Forelimb muscle (tissue), 1 donor: ENCODE measurements at places on chromosomes 3 and 15. TPM values are rescaled to one million over a fixed set of nuclear protein-coding genes. Genes with fewer than 3 reads are reported as not detected.

The LRRIQ4 gene
- 0.13 TPM for polyA plus RNA-seq

DNA sequence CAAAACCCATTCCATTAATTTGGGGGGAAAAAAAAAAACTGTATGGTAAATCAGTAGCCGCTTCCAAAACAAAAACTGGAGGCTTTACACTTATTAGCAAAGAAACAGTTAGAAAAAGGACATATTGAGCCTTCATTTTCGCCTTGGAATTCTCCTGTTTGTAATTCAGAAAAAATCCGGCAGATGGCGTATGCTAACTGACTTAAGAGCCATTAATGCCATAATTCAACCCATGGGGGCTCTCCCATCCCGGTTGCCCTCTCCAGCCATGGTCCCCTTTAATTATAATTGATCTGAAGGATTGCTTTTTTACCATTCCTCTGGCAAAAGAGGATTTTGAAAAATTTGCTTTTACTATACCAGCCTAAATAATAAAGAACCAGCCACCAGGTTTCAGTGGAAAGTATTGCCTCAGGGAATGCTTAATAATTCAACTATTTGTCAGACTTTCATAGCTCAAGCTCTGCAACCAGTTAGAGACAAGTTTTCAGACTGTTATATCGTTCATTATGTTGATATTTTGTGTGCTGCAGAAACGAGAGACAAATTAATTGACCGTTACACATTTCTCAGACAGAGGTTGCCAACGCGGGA, 9.4 kb upstream of the RPL24 start:
- no peak for DNase-seq

The ISLR2 gene
- polyA plus RNA-seq = 7.3 TPM

DNA sequence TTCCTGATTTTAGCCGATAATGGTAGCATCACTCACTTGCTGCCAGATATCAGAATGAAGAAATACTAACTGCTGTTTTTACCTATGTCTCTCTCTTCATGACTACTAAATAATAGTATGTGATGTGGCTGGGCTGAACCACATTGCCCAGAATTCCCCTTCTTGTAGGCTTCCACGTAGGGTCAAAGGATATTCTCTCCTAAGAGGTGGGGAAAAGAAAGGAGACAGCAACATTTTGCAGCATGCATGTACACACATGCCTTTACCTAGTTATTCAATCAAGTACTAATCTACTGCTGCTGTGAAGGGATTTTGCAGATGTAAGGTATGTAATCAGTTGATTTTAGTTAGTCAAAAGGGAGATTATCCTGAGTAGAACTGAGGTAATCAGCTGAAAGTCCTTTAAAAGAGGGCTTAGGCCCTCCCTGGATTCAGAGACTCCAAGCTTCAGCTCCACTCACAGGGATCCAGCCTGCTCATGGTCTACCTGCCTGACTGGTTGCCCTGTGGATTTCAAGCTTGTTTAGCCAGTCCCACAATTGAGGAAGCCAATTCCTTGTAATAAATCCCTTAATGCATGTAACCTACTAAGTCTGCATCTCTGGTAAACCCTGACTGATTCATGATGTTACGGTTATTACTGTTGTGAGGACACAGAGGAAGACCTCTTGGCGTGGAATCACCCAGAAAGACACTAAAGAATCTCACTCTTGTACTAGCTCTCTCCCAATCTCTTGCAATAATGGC, 20.4 kb downstream of the PLD1 start:
- no peak for DNase-seq

GRCh38 chr3:4404881-4405280, 62.2 kb downstream of the SUMF1 start:
- DNase-seq = no peak

GRCh38 chr15:50100486-50100885, 18.5 kb downstream of the ATP8B4 start:
- no peak for DNase-seq

The RTP1 gene
- polyA plus RNA-seq = not detected

DNA sequence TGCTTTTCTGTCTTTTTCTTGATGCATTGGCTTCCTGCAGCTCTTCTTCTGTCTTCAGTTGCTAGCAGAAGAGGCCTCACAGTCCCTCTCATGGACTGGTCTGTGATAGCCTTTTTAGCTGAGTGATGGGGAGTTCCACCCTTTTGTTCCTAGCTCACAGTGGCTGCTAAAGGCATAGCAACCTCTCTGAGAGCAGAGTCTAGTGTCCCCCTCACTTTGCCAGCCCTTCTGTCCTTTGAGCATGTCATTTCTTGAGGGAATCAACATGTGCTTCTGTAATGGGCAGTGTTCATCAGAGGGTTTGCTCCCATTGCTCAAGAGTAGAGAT, 44.4 kb downstream of the GAP43 start:
- no peak for DNase-seq

DNA sequence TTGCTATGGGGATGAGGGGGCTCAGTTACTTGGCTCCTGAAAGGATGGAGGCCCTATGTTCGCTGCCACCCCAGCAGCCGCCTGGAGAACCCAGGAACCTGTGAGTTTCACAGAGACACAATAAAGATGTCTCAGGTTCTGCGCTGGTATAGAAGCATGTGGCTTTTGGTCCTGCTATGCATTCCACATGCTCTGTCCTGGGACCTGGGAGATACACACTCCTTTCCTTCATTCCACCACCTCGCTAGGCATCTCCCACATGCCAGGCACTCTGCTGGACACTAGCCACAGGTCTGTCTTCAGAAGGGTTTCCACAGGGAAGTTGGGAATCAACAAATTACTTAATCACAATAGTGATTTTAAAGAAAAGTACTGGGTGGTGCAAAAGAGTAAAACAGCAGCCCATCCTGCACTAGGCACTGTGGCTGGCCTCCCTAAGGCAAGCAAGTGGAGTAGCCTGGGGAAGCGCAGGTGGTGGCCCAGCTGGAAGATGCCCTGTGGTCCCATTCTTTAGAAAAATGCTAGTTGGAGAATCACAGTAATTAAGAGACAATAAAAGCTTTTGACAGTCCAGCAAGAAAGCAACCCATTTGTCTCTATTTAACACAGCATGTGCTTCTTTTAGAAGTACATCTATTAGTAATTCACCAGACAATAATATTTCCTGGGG, 408.9 kb upstream of the WNT5A start:
- DNase-seq = no peak

- no peak for DNase-seq
Measured at GRCh38 chr3:81967393-81967792, 205.9 kb upstream of the GBE1 start.

The C3orf49 gene
- polyA plus RNA-seq = 0.22 TPM

GRCh38 chr15:37038716-37039106, 61.6 kb downstream of the MEIS2 start:
- no peak for DNase-seq

GRCh38 chr15:20671675-20672074, 130.1 kb upstream of the GOLGA6L6 start:
- DNase-seq = no peak

The SLC22A14 gene
- polyA plus RNA-seq = 0.39 TPM

GRCh38 chr15:31228980-31229826, 97.4 kb upstream of the KLF13 start:
- DNase-seq = no peak

DNA sequence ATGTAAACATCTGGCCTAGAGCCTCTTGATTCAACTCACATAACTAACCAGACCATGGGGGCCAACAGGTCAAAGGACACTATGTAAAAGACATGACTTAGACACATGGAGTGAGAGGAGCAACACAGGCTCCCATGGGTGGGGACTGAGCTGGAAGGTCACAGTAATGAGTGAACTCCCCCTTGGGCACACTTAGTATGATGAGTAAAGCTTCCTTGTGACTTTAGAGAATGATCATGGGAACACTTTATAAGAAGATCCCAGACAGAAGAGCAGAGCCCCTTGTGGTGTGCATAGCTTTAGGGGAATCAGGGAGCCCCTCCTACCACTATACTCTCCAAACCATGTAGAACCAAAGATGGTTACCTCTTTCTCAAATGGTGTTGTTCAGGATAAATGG, 10.2 kb downstream of the GCSAM start:
- no peak for DNase-seq

DNA sequence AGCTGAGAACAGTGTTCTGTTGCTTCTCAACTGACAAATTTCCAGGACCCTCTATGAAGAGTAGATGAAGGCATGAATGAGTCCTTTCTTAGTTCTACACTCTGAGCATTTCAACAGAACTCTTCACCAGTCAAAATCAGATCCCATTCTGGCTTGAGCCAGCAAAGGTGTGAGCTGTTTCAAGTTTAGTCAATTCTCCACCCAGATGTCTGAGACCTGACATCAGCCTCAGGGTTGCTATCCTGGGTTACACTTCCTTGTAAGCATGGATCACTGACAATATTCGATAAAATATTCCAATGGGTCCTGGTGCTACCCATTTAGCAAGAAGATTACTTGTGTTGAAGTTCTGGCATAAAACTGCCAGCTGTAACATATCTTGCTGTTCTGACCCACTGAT, 97.6 kb upstream of the PPP2R3A start:
- DNase-seq = no peak

DNA sequence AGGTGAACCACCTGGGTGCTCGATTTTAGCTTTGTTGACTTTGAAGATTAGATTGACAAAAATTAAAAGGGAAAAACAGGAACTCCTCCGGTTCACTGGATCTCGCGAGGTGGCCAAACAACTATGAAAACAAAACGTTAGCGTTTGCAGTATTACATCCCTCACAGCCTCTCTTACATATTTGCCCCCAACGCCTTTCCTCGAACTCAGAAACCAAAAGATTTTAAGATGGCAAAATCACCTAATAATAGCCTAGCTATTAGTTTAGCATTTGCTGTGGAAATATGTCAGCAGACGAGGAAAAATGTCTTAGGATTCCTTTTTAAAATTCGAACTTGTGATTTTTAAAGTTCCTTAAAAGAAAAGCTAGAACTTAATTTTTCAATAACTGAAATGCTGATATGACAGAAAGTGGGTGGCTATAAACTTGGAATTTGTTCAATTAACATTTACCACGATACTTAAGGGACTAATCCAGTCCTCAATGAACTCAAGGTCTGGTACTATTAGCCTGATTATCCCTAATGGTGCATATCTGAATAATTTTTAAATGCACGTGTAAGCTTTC, 491 bp upstream of the SENP7 start:
- DNase-seq = no peak
